ENCODE measurements at places on chromosomes 11 and 22.

GRCh38 chr11:65362320-65362931 lies 7.9 kb downstream of the TIGD3 start:
- no peak for DNase-seq

GRCh38 chr11:120651396-120651795 lies 139.8 kb downstream of the GRIK4 start:
- DNase-seq = no peak

DNA sequence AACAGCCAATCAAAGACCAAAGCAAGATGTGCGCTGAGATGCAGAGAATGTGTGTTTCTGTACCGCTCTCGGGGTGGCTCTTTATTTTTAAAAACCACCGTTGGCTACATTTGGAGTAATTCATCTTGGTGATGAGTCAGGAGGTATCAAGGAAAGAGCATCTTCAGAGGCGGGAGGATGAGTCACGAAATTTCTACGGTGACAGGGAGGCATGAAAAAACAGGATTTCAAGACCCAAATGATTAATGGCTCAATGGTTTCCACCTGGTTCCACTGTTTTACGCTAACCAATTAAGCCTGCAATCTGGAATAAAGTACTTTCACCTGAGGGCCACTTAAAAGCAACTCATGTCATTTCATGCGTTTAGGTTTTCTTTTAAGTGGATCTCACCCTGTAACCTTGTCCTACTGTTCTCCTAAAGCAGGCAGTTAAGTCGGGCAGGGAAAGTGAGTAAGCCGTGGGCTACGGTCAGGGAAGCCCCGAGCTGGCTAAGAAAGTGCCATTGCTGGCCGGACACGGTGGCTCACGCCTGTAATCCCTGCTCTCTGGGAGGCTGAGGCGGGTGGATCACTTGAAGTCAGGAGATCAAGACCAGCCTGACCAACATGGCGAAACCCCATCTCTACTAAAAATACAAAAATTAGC lies 74.6 kb downstream of the CELSR1 start:
- peak; percentile 79 for DNase-seq

DNA sequence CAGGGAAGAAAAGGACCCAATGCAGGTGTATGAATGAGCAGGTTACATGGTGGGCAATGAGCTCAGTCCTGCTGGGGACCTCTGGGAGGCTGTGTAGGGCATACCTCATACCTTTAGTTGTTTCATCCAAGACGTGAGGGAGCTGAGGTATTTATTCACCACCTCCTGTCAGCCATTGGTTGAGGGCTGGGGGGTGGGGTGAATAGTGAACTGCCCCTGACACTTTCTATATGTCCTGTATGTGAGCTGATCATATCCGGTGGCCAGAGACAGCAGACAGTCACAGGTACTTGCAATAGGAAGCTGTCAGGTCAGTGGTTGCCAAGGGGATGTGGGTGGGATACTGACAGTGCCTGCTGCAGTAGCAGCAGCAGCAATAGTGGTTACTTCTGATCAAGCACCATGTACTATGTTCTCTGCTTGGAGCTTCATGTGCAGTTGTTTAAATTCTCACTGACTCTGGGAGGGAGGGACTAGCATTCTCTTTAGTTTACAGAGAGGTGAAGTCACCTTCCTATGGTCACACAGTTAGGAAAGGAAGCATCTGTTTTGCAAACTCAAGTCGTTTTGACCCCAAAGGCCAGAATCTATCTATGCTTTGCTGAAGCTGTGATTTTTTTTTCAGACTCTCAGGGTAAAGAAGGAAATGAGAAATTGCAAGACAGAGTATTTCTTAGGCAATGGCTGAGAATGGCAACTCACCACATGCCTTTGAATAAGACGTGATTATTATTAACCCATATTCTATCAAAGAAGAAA lies 54.0 kb downstream of the MIAT start:
- DNase-seq = peak; percentile 52
